Upper lobe of left lung (tissue), 6 donors: ENCODE measurements at places on chromosomes 7 and 10. TPM values are rescaled to one million over a fixed set of nuclear protein-coding genes. Genes with fewer than 3 reads are reported as not detected.

MRM2 gene
- total RNA-seq: 27.0 TPM

SCART1 gene
- 31.4 TPM for total RNA-seq

PRKG1 gene
- total RNA-seq: 29.6 TPM

NEUROD6 gene
- total RNA-seq: not detected

TAS2R3 gene
- 4.3 TPM for total RNA-seq

EIF5AL1 gene
- total RNA-seq: not detected

OR2A1 gene
- not detected for total RNA-seq

GSTO2 gene
- total RNA-seq: 8.4 TPM

VENTX gene
- 1.7 TPM for total RNA-seq

MACC1 gene
- 10.5 TPM for total RNA-seq

PHYHIPL gene
- total RNA-seq: not detected
